ENCODE measurements at places on chromosomes 3 and 15. TPM values are rescaled to one million over a fixed set of nuclear protein-coding genes. Genes with fewer than 3 reads are reported as not detected.

- no peak for DNase-seq
Measured at GRCh38 chr3:118400086-118400485, 634.6 kb downstream of the IGSF11 start.

GRCh38 chr3:132225664-132226063, 91.5 kb upstream of the ACP3 start:
- peak; percentile 58 for DNase-seq

DNA sequence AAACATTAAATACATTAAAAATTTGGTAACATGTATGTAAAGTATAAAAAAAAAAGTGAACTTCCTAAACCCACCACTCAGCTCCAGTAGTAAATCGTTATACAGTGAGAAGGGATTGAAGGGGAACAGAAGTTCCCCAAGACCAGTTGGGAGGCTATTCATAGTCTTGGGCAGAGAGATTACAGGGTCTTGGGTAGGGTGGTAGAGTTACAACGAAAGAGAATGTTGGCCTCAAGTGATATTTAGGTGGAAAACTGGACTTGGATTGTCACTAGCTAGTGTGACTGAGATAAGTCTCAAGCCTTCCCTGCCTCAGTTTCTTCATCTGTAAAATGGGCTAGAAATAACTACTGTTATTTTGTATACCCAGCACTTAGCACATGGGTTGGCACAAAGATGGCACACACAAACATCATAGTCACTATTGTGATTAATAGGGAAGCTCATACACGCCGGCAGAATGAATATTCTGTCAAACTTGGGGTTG, 431 bp upstream of the YEATS2 start:
- no peak for DNase-seq

DNA sequence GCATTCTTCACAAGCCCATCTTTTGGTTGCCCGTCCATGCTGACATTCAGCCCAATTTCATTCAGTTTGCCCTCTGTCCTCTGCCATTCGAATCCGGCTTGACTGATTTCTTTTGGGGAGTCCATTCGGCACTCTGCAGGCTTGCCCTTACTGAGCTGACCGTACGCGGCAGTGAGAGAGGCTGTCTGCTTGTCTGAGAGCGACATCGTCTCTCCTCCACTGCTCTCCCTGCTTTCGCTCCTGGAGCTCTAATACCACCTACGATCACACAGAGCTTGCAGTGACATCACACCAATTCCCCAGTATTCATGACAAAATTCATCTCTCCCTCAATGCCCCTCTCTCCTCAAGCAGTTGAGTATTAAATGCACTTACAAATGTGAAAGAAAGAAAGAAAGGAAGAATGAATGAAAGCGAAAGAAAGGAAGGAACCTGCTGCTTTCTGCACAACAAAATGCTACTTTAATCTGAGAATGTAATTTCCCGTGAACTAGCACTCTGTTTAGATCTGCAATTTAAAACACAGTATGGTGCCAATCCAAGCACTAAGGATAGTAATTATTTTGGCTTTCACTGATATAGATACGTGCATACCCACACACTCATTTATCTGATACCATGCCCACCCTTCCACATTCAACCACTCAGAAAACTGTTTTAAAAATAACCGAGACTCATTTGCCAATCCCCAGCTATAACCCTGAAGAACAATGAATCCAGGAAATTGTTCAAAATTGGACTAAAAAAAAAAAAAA, 89.5 kb downstream of the DHX30 start:
- no peak for DNase-seq

GRCh38 chr3:193879099-193879863, 256.7 kb upstream of the HES1 start:
- DNase-seq = no peak

CACNA2D2 gene
- polyA plus RNA-seq = 1.3 TPM
